A549 treated with Mapracorat at 1 μM for 4 hours (cell line): ENCODE measurements at places on chromosomes 4 and X. TPM values are rescaled to one million over a fixed set of nuclear protein-coding genes. Genes with fewer than 3 reads are reported as not detected.

The RELL1 gene
- total RNA-seq = 5.3 to 7.7 TPM (median 6.4 TPM) in 5 replicates

The KLHL4 gene
- total RNA-seq = 4.4 to 6.2 TPM (median 5.3 TPM) in 5 replicates

The H2BW2 gene
- not detected in 5 replicates for total RNA-seq

The SLC49A3 gene
- total RNA-seq = 0.07 to 0.31 TPM (median 0.20 TPM) in 5 replicates

The CORIN gene
- total RNA-seq = 0.15 TPM in 1 of 5 replicates, not detected in the others

The CTBP1 gene
- total RNA-seq = 66.5 to 92.5 TPM (median 85.7 TPM) in 5 replicates

The USP17L22 gene
- not detected in 5 replicates for total RNA-seq

The SMIM14 gene
- 14.2 to 17.7 TPM (median 15.7 TPM) in 5 replicates for total RNA-seq

The ENAM gene
- total RNA-seq = 0.02 TPM in 1 of 5 replicates, not detected in the others

The UGT2B10 gene
- total RNA-seq = 0.15 TPM in 1 of 5 replicates, not detected in the others

The FRMD7 gene
- total RNA-seq = not detected in 5 replicates

The GPR82 gene
- not detected in 5 replicates for total RNA-seq

The RAB40A gene
- total RNA-seq = 0.13 to 0.14 TPM in 2 of 5 replicates, not detected in the others

The CLNK gene
- total RNA-seq = not detected in 5 replicates

The USP17L20 gene
- total RNA-seq = not detected in 5 replicates

The UGT2A1 gene
- total RNA-seq = not detected in 5 replicates

The SSX2B gene
- not detected in 5 replicates for total RNA-seq

The PRSS12 gene
- total RNA-seq = 0.20 to 0.29 TPM (median 0.27 TPM) in 5 replicates

The SPANXB1 gene
- total RNA-seq = 1.3 to 3.9 TPM (median 2.5 TPM) in 5 replicates

The MGARP gene
- total RNA-seq = 0.30 to 0.81 TPM (median 0.71 TPM) in 5 replicates

The GPRIN3 gene
- total RNA-seq = 1.5 to 3.0 TPM (median 2.9 TPM) in 5 replicates

The SMARCA1 gene
- 32.9 to 52.6 TPM (median 47.4 TPM) in 5 replicates for total RNA-seq

The PPARGC1A gene
- total RNA-seq = 0.02 to 0.10 TPM (median 0.04 TPM) in 4 of 5 replicates, not detected in the other

The BRS3 gene
- not detected in 5 replicates for total RNA-seq

The MAGEB17 gene
- total RNA-seq = not detected in 5 replicates
